ENCODE measurements at places on chromosomes 3 and 15.

DNA sequence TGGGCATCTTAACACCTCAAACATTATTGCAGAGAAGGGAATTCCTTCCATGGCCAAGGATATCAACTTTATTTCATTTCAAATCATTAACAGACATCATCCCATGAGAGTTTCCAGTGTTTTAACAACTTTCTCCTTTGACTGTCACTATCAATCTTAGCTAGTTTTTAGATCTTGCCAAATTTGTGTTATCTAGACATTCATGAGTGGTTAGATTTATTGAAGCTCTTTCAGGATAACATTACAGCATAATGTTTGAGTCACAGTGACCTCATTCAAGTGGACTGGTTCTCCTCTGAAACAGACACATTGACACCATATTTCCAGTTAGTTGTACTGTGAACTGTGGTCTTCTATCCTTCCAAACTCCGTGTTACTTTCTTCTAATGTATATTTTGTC is 8.6 kb upstream of the TNFAIP8L3 start:
- DNase-seq: no peak

- DNase-seq: no peak
Observed at GRCh38 chr15:73969151-73969759, 22.8 kb downstream of the STOML1 start.

GRCh38 chr15:58441376-58442070 is 9.7 kb downstream of the LIPC start:
- no peak for DNase-seq

GRCh38 chr3:66554178-66554577 is 53.4 kb upstream of the LRIG1 start:
- DNase-seq: no peak

- no peak for DNase-seq
Observed at GRCh38 chr3:66302288-66302687, 81.5 kb downstream of the SLC25A26 start.

DNA sequence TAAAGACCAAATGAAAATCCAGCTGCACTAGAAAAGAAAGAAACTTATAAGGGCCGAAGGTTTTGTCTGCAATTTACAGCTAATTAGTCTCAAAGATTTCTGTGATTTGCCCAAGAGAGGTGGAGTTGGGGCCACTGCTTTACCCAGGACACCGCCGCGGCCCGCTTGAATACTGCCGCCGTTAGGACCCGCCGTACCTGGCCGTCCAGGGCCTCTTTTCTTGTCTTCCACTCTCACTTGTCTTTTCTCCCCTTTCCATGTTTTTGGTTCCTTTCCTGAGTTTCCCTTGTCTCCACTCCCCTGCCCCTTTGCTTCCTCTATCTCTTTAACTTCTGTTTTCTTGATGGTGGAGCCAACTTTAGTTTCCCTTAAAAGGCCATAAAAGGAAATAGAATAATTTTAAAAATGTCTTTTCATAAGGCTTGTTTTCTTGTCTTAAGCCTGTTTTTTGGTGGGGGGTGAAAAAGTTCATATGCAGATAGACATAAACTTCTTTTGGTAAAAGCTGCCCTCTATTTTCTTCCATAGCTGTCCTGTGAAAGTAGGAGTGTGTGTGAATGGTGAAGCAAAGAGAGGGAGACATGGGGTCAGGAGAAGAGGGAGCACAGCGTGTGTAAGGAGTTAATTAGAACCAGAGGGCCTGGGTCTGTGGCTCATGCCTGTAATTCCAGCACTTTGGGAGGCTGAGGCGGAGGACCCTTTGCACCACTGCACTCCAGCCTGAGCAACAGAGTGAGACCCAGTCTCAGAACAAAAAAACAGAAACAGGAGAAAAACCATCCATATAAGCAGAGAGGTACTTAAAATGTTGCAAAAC is 16.0 kb upstream of the CCNL1 start:
- no peak for DNase-seq

DNA sequence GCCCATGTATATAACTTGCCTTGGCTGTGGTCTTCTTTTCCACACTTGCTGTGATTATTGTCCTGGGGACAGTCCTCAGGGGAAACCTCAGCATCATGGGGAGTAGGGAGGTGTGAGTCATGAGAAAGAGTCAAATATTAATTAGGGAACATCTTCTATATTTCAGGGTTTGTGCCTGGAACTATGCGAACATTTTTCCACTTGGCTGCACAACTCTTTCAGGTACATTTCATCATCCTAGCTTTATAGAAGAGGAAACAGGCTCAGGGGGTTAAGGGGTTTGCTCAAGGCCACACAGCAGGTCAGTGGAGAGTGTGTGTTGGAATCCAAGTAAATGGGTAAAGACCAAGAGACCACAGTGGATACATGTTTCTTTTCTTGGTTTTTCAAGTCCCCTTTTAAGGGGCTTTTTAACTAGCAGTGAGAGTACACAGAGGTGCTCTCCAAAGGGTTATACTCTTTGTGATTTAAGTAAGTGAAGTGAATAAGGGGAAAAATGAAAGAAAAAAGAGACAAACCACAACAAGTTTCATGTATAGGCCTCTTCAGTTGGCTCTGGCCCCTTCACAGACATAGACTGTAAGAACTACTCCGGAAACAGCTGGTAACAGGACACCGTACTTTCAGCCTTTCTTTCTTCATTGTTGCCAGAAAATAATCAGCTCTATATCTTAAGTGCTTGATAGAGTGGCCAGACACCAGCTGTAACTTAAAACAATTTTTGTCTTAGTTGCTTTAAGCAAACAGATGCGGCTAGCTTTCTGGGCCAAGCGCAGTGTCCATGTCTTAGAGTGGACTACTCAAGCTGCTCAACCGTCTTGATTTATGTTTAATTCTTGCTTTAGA is 64.6 kb downstream of the EEFSEC start:
- no peak for DNase-seq

- DNase-seq: no peak
Observed at GRCh38 chr3:23161896-23162570, 41.1 kb upstream of the UBE2E2 start.

DNA sequence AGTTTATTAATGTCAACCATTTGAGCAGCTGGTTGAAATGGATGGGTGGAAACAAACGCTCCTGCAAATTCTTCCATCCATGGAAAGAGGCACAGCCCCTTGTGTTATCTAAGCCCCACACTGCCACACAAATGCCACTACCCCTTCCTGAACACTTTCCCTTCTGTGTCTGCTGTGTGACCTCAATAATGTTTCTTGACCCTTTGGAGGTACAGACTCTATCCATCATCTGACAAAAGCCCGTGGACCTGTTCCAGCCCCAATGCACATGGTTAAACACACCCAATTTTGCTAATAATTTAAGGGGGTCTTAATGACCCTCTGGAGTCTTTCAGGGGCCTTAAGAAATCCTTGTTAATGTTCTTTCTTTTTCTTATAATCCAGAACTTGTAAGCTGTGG is 482.2 kb upstream of the CFAP20DC start:
- DNase-seq: no peak

DNA sequence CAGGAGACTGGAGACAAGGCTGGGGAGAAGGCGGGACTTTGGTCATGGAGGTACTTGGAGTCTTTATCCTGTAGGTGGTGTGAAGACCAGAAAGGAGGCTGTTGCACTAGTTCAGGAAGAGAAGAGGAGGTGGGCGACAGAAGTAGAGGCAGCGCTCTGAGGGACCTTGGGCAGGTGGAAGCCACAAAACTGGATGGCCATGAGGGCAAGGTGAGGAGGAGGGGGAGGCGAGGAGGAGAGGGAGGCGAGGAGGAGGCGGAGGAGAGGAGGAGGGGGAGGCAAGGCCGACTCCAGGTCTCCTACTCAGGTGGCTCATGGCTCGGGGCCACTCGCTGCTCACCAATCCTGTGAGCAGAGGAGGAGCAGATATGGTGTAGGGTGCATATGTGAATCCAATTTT is 125.6 kb downstream of the RPLP1 start:
- DNase-seq: no peak

DNA sequence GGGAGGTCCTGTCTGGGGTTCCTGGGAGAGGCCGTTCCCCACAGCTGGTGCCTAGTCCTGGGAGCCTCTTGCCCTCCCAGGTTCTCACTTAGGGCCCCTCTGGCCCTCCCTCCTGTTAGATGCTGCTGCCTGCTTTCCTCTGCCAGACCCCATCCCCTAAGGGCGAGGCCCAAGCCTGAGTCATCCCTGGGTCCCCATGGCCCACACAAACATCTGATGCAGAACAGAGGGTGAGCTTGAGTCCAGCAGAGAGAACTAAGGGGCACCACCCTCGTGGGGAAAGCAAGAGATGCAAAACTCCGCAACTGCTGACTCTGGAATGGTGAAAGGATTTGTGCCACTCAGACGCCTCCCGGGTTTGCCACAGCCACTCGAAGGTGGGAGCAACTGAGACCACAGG is 58.8 kb upstream of the TRPM1 start:
- no peak for DNase-seq
